ENCODE measurements at places on chromosomes 7 and 10.

- no peak for DNase-seq
Measured at GRCh38 chr10:104777086-104777799, 136.2 kb downstream of the SORCS3 start.

- no peak for DNase-seq
Measured at GRCh38 chr7:137742051-137742450, 104.7 kb downstream of the DGKI start.

GRCh38 chr10:26556748-26557640 lies 118.9 kb downstream of the APBB1IP start:
- DNase-seq: no peak

DNA sequence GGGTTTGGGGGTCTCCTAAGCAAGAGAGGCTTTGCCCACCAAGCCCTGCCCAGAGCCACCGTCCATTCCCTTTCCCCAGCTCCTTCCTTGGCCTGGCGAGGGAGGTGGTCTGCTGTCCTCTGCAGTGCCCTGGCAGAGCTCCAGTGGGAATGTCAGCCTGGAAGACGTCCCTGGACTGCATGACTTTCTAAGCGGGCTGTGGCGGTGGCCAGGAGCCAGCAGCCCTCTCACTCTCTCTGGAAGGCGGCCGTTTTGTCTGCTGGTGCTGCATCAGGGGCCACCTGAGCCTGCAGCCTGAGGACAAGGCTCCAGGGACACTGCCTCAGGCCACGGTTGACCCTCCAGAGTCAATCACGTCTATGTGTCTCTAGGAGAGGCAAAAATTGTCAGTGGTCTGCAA lies 271.0 kb downstream of the SKAP2 start:
- no peak for DNase-seq

DNA sequence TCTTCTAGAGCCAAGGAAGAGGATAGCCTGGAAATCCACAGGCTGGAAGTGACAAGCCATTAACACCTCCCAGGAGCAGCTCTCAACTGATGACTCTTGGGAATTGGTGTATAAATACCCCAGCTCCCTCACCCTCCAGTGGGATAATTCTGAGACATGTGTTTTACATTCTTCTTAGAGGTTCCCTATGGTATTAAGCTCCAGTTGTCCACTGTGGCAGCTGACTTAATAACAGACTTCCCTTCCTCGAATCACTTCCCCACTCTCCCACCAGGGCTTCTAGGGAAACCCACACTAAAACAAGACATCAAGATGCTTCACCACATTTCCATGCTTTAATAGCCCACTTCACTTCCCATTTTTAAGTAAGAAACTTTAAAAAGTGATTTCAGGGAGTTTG lies 47.2 kb downstream of the FAM107B start:
- DNase-seq: no peak

DNA sequence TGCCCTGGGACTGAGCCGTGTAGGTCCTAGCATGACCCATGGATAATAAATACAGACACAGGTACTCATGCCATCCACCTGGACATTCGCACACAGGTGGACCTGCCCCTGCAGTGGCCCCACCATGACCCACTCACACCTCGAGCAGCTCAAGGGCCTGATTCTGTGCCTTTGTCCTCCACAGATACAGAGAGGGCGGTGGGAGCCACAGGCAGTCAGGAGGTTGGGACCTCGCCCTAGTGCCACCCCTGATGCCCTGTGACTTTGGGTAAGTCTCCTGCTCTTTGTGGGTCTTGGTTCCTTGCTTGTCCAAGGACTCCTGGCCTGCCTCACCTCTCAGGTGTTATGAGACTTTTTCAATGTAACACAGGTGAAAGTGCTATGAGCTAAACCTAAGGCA lies 42.9 kb downstream of the C10orf120 start:
- DNase-seq: no peak

- no peak for DNase-seq
Measured at GRCh38 chr7:143891457-143891856, 10.5 kb downstream of the TCAF1 start.

- DNase-seq: no peak
Measured at GRCh38 chr7:102434039-102434486, 688 bp downstream of the ORAI2 start.

DNA sequence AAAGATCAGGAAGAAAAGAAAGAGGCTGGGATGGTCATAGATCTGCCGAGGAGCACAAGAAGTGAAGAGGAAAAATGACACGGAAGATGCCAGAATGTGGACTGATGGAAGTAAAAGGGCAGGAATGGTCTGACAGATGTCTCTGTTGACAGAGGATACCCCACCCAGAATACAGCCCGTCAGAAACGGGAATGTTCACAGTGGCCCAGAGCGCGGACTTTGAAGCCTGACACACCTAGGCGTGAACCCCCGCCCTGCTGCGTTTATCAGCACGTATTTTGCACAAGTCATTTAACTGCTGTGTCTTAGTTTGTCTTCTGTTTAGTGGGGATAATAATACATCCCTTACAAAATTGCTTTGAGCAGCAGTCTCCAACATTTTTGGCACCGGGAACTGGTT lies 27.1 kb downstream of the AKR1B1 start:
- no peak for DNase-seq

GRCh38 chr10:59561477-59562121 lies 148.1 kb downstream of the SLC16A9 start:
- DNase-seq: no peak

GRCh38 chr10:47296941-47297340 lies 3.1 kb upstream of the GDF10 start:
- no peak for DNase-seq

DNA sequence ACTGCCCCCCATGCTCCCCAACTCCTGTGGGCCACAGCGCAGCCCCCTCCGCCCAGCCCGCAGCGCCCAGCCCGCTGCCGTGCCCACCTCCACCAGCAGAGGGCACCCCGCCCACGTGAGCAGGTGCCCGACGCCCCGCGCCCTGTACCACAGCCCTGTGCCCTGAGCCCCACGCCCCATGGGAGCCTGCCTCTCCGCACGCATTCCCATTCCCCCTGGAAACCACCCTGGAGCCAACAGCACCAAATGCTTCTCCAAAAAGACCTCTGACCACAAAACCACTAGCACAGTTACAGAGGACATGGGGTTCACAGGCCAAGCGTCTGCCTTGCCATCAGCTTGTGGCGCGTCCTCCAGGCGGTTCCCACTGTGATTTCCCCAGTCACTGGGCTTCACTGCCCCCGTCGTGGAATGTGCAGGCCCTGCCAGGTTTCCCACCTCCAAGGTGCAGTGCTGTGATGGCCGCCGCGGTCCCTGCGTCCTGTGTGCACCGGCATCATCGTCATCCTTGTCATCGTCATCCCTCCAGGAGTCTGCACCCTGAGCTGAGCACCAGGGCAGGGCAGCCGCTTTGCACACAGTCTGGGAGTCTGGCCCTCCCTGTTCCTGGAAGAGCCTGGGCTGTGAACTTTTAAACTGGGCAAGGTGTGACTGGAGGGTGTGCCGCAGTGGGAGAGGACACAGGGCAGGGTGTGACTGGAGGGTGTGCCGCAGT lies 61.7 kb downstream of the PWWP2B start:
- no peak for DNase-seq

DNA sequence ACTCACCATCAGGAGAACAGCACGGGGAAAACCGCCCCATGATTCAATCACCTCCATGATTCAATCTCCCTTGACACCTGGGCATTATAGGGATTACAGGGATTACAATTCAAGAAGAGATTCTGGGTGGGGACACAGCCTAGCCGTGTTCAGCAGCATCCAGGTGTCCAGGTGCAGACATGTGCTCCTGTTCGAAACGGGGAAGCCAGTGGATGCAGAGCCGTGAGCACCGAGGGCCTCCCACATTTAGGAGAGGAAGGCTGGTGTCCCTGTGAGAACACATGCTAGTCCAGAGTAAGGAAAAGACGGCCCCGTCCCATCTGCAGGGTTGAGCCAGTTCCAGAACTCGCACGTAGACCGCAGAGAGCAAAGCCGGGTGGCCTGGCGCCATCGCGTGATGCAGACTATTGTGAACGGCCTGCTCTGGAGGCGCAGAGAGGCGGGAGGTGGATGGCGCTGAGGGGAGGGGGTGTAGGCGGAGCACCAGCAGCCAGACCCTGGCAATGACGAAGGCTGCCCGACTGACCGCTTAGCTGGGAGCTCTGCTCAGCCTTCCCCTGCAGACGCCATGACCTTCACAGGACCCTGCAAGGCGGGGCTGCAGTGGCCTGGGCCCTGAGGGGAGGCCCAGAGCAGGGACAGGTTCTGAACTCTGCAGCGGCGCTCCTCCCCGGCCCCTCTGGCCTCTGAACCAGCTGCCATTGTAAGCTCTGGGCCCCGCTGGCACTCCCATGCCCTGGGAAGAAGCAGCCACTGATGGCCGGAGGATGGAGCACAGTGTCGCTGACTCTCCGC lies 141.6 kb upstream of the TCERG1L start:
- peak; percentile 70 for DNase-seq

GRCh38 chr7:106047818-106048705 lies 64.0 kb downstream of the SYPL1 start:
- DNase-seq: no peak

- DNase-seq: no peak
Measured at GRCh38 chr7:157008206-157009169, 2.0 kb downstream of the MNX1 start.

DNA sequence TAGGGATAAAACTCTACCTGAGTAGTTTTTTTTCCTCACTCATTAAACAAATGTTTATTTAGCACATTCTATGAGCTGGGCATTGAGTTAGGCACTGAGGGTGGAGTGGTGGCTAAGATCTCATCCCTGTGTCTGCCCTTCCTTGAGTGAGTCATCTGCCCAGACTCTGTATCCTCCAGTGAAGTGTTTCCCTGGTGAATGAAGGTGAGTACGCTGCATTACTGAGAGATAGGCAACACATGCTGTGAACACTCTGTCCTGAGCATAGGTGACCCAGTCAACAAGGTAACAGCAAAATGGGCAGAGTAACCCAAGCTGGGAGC lies 5.8 kb downstream of the PITX3 start:
- no peak for DNase-seq

DNA sequence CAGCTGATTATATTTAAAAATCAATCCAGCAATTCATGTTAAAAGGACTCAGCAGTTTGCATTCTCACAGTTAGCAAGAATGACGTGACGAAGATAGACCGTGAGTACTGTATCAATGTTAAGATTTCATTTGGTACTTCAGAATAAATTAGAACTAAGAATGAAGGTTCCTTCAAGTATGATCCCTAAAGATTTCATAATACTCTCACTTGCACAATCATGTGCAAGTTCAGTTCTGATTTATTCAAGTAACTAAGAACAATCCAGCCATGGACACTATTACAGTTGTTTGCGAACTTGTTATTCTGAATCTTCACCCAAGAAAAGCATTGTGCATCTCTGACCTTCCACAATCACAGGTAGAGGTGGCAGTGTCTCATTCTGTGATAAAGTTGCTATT lies 7.7 kb downstream of the RHEB start:
- DNase-seq: no peak

- no peak for DNase-seq
Measured at GRCh38 chr10:36446881-36447280, 678.5 kb upstream of the ANKRD30A start.

DNA sequence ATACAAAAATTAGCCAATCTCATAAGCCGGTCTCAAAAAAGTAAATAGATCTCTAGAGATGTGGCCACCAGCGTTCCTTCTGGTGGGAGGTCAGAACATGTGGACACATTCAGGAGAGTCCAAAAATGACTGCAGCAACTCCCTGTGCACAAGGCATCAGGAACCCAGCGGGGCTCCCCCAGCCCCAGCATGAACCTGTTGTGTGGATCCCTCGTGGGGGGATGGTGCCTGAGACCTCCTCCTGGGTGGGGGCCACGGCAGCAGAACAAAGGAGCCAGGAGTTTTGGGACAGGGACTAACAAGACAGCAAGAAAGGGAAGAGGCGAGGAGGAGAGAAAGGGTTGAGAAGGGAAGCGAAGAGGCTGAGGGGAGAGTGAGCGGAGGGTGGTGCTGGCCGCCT lies 121.8 kb downstream of the WDR37 start:
- DNase-seq: no peak

DNA sequence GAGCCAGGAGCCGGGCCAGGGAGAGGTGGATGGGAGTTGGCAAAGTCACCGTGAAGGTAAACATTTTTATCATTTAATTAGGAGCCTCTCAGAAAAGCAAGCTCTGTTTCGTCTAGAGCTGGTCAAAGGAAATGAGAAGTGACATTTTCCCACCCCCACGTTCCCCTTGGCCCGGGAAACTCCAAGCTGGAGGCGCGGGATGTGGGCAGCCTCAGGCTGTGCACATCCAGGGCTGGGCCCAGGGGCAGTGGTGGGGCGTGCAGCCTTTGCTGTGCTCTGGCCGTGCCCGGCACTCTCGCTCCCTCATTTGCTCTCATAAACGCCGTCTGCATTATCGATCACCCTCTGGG lies 135.6 kb upstream of the RET start:
- no peak for DNase-seq

DNA sequence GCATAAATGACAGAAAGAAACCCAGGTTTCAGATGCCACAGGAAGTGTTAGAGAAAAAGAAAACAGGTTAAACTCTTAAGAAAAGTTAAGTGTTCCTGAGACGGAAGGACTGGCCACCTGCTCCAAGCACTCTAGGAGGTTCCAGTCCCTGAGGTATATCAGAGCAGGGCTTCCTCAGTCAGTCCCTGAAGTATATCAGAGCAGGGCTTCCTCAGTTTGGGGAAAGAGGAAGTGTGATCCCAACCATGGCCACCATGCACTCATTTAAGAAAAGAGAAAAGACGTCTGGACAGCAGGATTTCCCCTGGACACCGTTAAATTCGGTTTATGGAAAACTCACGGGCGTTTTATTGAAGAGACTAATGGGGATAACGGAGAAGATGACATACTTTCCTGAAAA lies 133.4 kb upstream of the PFKP start:
- no peak for DNase-seq

DNA sequence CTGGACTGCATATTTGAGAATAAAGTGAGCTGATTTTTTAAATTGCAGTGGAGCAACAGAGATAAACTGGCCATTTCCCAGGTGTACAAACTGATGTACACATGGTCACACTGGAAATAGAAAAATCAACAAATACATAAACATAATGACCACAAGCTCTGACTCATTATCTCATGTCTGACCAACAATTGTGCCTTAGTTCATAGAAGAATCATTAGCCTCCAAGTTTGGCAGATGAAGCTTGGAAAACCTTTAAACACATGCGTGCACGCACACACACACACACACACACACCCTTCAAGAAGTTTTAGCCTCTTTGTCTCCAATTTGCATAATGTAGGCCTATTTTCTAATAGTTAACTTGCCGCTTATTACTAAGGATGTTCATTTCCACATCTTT lies 308.9 kb upstream of the POM121L12 start:
- no peak for DNase-seq

- no peak for DNase-seq
Measured at GRCh38 chr10:11161910-11162309, 144.2 kb downstream of the CELF2 start.

- DNase-seq: no peak
Measured at GRCh38 chr7:1322240-1323110, 89.8 kb downstream of the UNCX start.

All from left renal pelvis (tissue), 4 donors.